ENCODE measurements at places on chromosomes 1 and 21.
A peak's percentile ranks its signal among the peaks of the same experiment; 100 is the strongest.

- no peak for DNase-seq
These were observed 28.4 kb upstream of the TTLL7 start for GRCh38 chr1:84027368-84027767.

DNA sequence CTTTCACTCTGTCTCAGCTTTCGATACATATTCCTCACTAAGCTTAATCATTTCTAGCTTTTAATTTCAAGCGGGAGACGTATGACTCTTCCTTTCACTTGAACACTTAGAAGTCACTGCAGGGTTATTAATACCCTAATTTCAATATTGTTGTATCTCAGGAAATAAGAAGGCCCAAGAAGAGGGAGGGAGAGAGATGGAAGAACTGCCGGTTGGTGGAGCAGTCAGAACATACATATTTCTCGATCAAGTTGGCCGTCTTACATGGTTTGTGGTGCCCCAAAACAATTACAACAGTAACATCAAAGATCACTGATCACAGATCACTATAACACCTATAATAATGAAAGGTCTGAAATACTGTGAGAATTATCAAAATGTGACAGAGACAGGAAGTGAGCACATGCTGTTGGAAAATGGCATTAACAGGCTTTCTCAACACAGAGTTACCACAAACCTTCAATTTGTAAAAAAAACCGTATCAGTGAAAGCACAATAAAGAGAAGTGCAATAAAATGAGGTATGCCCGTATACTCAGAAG is 145.4 kb upstream of the HP1BP3 start:
- DNase-seq = no peak

GRCh38 chr1:99587008-99587407 is 58.9 kb upstream of the PALMD start:
- DNase-seq = no peak

- DNase-seq = no peak
These were observed 15.8 kb downstream of the DISP3 start for GRCh38 chr1:11494771-11495170.

DNA sequence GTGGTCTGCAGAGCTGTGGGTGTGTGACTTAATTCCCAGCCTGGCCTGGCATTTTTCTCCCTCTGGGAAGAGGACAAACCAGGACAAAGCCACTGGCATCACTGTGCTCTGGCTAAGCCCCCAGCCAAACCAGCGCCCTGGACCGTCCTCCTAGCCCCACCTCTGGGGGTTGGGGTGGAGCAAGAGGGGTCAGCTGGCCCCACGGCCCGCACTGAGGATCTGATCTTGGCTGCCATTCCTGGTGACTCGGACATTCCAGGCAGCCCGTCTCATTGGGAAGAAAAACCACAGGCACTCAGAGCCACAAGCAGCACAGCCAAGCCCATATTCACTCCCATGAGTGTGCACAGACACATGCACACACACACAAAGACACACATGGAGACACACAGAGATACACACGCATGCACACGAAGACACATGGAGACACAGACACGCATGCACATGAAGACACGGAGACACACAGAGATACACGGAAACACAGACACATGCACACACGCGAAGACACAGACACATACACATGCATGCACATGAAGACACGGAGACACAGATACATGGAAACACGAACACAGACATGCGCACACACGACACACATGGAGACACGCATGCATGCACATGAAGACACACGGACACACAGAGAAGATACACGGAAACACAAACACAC is 2.3 kb upstream of the MXRA8 start:
- peak; percentile 97 for DNase-seq

DNA sequence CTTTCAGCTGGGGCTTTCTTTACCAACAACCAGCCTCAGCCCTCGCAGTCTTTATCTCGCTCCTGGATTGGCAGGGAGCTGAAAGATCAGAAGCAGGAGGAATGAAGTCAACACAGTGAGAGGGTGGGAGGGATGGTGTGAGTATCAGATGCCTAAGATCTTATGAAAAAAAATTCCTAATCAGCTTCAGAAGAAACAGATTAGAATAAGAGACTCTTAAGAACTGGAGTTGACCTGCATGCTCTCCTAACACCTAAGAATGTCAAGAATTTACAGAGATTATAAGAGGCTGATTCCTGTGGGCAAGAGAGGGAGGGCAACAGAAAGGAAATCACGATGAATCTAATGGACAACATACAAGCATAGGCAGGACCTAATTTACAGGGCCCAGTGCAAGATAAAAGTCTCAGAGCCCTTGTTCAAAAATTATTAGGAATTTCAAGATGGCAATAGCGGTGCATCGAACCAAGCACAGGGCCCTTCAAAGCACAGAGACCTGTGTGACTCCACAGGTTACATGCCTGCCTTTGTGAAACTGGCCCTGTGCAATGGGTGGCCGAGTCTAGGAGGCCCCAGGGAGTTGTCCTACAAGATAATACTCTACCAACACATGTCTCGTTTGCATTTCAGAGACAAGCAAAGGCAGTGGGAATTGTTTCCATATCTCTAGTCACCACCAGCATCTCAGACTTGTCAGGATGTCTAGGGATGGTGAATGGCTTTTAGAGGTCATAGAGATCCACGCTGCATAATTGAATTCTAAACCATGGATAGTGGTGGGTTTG is 65.3 kb upstream of the PPP2R5A start:
- DNase-seq = no peak

- no peak for DNase-seq
These were observed 582.7 kb downstream of the PTPRC start for GRCh38 chr1:199221371-199222150.

DNA sequence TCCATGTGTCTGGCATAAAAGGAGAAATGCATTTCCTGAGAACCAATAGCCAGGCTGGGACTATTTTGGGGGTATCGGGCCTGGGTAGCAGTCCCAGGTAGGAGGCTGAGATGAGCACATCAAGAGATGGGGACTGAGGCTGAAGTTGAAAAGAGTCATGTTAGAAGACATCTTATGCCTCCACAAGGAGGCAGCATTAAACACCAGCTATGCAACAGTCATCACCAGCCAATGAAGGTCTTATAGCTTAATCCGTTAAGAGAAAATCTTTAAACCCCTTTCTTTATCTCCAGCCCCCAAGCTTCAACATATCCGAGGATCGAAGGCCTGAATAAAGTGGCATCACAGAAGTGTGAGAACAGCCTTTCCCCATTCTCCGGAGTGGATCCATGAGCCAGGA is 640.7 kb upstream of the PTBP2 start:
- DNase-seq = no peak

- no peak for DNase-seq
These were observed 351.3 kb upstream of the SGIP1 start for GRCh38 chr1:66182551-66183178.

Data from hepatic stellate cell (primary cell).